ENCODE measurements at places on chromosomes 2 and 18.

DNA sequence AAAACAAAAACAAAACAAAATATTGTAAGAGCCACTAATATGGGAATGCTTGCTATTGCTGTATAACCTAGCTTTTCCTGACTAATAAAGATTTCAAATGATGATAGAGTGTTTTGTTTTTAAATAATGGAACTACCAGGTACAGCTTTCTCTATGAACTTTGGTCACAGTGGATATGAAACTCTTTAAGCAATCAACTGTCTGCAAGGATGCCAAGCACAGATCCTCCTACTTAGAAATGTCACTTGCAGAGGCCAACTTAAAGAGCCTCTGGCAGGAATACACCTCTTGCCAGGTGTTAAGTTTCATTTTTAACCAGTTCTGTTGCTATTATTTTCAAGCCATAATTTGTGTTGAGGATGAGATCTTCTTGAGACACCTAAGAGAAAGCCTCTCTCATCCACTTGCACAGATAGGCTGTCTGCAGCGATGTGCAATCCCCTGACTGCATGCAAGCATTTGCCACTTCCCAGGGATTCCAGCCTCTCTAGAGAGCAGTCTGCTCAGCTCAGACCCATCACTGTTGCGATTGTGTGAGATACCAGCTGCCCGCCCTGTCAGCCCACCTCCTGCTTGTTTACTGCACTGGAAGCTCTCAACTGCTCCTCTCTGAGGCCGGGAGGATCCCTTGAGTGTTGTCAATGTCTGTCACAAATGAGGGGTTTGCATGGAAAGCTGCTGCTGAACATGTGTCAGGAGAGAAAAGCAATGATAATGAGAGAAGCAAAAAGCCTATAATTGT, 86.1 kb upstream of the SCG2 start:
- no peak for DNase-seq

GRCh38 chr2:122515731-122516290, 760.4 kb downstream of the TSN start:
- no peak for DNase-seq

- no peak for DNase-seq
These were observed 10.0 kb downstream of the POLR2D start for GRCh38 chr2:127847931-127848330.

DNA sequence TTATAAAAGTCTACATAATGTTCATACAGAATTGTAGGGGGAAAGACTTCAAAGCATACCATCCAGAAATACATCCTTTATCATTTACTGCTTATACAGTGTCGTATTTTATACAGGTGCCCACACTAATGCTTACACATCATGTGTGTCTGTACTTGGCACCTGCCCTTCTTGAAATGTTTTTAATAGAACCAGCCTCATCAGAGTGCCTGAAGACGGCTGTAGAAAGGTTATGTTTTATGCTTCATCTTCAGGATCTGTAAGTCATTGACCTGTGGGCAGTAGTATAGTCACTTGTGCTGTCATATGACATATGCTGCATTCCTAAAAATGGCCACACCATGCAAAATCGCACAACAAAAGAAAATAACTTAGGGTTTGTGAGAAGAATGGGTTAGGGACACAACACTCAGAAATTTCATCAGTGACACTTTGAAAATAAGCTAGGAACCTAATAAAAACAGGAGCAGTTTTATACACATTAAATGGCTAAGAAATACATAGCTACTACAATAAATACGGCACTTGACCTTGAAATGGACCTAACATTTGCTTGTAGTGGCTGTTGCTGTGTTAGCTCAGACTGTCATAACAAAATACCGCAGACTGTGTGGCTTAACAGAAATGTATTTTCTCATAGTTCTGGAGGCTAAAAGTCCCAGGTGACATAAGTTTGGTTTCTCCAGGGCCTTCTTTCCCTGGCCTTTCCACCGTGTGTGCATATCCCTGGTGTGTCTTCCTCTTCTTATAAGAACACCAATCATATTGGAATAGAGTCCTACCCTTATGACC, 112.6 kb downstream of the CERS6 start:
- no peak for DNase-seq

DNA sequence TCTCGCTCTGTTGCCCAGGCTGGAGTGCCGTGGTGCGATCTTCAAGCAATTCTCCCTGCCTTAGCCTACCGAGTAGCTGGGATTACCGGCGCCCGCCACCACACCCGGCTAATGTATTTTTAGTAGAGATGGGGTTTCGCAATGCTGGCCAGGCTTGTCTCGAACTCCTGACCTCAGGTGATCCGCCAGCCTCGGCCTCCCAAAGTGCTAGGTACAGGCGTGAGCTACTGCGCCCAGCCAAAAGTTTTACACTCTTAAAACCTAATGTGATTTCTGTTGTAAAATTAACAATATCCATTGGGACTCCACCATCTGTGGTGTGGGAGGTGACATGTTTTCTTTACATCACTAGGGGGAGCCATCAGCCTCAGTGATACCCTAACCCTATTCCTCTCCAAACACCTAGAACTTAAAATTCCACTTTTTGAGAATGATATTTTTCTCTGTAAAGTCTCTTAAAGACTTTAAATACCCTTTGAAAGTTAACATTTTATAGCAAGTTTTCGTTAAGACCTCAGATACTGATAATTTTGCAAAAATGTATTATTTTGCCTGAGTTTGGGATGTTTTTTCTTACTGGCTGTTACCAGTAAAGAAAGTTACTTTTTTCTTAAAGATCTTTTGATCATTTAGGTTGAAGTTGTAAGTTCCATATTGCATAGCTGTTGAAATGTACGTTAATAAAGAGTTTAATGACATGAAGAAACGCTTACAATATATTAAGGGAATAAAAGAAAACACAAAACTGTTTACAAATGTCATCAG, 11.6 kb upstream of the EIF2AK2 start:
- DNase-seq = peak; percentile 51

- no peak for DNase-seq
These were observed 28.0 kb downstream of the KCNK3 start for GRCh38 chr2:26720322-26721114.

DNA sequence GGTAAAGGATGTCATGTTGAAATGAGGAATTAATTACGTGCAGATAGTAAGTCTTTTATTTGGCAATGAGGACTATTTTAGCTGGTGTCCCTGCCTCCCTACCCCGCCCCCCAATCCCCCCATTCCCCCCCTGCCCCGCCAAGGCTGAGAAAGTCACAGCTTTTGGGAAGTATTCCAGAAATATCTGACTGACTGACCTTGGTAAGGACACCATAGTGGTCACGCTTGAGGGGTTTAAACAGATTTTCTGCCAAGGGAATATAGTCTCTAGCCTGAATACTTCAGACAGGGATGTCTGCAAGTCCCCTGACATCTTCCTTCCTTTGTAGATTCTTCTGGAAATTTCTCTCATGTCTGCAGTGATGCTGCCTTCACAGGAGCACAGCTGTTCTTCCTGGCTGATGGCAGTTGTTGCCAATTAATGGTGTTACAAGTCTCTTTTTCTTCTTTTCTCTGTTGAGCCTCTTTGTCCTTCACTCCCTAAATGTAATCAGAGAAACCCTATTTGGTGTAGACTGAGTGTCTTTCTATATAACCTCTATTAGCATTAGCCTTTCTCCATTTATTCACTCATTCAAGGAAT, 53.7 kb upstream of the MGAT5 start:
- DNase-seq = no peak

- DNase-seq = no peak
These were observed 29.3 kb upstream of the INSIG2 start for GRCh38 chr2:118058951-118059350.

- DNase-seq = peak; percentile 47
These were observed 61.8 kb downstream of the TBC1D8 start for GRCh38 chr2:101089419-101089818.

- no peak for DNase-seq
These were observed 92.9 kb downstream of the PXDN start for GRCh38 chr2:1651121-1652033.

GRCh38 chr18:49400398-49401072, 59.9 kb downstream of the DYM start:
- no peak for DNase-seq

DNA sequence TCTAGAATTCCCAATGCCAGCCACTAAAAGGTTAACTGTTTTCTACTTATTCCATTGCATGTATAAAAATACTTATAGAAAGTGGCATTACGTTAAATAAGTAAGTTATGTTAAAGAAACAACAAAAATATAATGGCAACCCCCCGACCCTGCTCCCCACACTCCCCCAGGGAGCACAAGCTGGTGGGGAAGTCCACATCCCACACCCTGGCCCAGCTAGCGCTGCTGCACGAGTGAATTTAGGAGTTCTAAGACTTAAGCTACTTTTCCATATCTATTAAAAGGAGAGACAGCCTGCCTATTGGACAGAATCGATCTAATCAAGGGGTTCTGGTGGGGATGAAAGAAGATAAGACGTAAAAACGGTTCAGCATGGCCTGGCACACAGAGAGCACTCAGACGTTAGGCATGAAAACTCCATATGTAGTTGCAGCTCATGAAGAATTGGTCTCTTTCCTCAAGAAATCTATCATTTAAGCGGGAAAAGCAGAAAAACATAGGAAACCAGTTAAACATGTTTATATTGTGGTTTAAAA, 16.6 kb downstream of the HJURP start:
- no peak for DNase-seq

- no peak for DNase-seq
These were observed 634 bp upstream of the MSGN1 start for GRCh38 chr2:17815468-17816184.

DNA sequence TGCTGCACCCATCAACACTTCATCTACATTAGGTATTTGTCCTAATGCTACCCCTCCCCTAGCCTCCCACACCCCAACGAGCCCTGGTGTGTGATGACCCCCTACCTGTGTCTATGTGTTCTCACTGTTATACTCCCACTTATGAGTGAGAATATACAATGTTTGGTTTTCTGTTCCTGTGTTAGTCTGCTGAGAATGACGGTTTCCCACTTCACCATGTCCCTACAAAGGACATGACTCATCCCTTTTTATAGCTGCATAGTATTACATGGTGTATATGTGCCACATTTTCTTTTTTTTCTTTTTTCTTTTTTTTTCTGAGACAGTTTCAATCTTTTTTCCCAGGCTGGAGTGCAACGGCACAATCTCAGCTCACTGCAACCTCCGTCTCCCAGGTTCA, 284.1 kb upstream of the CYP26B1 start:
- no peak for DNase-seq

- DNase-seq = no peak
These were observed 14.7 kb upstream of the NEU4 start for GRCh38 chr2:241794250-241794823.

- DNase-seq = no peak
These were observed 392.2 kb downstream of the ARHGAP15 start for GRCh38 chr2:143521396-143521795.

DNA sequence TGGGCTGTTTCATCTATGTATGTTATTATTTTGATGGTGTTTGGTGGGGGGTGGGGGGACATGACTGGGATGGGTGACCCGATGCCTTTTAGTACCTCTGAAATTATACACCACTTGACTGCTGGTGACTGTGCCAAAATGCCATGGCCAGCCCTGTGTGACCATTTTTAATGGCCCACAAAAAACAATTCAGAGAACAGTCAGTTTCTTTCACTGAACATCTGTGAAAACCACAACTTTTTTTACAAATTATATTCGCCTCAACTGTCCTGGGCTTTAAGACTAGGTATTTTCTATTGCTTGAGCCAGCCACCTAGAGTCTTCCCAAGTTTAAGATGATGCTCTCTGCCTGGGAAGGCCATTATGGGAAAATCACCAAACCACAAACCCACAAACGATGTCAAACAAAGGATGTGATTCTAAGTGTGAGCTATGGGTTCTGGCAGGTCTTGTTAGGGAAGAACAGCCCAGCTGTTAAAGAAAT, 33.9 kb downstream of the FN1 start:
- DNase-seq = no peak

DNA sequence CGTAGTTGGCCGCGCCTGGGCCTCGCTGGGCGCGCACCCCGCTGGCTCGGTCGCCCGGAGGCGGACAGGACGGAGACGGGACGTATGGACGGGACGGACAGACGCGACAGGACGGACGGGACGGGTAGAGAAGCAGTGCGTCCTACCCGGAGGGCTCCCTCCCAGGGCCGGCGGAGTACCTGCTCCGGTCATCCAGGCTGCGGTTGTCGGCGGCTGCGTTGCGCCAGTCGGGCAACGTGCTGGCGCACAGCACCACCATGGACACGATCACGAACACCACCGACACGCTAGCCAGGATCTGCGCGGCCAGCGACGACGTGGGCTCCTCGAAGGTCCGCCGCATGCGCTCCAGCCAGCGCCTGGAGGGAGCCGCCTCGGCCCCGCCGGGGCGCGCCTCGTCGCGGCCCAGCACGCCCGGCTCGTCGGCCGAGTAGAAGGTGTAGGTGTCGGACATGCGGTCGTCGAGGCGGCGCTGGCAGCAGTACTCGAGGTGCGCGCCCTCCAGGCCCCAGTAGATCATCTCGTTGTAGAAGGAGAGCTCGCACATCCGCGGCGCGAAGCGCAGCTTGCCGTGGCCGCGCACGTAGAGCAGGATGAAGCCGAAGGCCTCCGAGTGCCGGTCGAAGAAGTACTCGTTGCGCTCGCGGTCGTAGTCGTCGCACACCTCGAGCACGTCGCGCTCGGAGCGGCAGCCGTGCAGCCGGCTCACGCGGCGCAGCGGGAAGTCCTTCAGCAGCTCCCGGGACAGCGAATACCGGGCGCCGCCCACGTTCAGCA, 903 bp downstream of the KCNG3 start:
- DNase-seq = no peak

GRCh38 chr2:30625701-30626100, 178.7 kb downstream of the LCLAT1 start:
- DNase-seq = no peak

- DNase-seq = no peak
These were observed 53.9 kb downstream of the TMEM18 start for GRCh38 chr2:623130-623922.

DNA sequence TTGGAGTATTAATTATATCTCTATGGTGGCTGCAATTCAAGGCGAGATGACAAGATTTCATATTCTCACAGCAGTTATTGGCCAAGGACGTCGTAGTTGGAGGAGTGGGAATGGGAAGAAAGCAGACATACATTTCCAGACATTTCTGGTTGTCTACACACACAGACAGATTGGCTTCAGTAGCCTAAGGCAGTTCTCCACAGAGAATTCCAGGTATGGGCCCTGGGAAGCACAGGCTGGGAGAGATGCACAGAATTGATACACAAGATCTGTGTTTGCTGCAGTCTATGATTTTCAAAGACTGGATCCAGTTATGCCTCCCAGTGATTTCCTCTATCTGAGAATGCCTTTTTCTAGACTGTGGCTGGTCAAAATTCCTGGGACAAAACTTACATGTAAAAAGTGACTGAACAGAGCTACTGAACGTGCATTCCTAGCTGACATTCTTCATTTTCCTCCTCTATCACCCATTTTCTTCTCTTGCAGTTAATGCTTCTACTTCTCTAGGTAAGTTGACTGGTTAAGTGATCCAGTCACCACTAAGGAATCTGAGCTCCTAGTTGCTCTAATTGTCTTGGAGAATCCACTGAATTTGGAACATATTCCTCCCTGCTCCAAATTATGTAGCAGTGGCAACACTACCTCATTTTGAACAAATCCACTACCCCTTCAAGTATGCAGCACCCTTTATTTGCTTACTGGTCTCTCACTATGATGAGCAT, 386.7 kb upstream of the CDH7 start:
- DNase-seq = no peak

- no peak for DNase-seq
These were observed 238.2 kb downstream of the MREG start for GRCh38 chr2:215775106-215775505.

Data from MM.1S (cell line).